ENCODE measurements at places on chromosomes 6 and 20.
A peak's percentile ranks its signal among the peaks of the same experiment; 100 is the strongest.

DNA sequence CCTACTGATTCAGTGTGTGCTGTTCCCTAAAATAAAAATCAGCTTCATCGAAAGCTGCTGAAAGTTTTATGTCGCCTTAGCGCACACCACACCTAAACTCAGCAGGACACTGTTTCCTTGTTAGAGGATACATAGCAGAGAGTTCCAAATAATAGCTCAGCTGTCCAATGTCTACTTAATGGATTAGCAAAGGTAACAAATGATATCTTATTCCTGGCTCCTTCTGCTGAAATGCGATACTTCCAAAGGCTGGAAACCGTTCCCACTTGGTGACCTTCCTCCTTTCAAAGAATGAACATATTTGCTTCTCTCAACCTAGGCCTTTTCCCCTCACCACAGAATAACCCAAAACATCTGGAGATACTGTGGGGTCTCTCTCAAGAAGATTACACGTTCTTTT, 189.5 kb upstream of the GMDS start:
- DNase-seq = no peak

GRCh38 chr6:11007715-11008608, 36.1 kb downstream of the ELOVL2 start:
- no peak for DNase-seq

GRCh38 chr20:57404006-57404405, 12.8 kb downstream of the RBM38 start:
- DNase-seq = no peak

DNA sequence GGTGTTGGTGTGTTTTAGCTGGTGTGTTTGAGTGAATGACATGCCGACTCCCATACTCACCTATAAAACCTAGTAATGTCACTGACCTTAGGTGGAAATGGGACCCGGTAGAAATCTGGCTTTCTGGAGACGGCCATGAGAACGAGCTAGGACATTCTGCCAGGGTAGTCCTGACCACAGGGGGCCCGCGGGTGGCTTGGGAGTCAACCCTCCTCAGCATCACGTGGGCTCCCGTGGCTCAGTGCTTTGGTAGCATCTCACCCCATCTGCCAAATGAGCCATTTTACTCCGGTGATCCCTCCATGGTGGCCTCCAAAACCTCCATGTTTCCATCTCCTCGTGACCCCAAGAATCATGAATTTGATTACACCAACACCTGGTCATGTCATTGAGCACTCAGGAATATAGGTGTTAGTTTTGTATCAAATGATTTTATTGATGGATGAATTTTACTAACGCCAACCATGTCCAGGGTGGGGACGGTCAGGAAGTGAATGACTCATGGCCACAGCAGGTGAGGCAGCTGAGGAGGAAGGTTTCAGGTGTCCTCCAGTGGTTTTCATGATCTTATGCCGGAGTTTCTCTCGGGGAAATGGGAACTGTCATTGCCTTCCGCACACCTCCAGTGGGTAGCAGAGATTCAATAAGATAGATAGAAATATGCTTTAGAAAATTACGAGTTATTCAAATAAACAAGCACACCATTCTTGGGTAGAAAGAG, 195.0 kb downstream of the SYNDIG1 start:
- DNase-seq = no peak

DNA sequence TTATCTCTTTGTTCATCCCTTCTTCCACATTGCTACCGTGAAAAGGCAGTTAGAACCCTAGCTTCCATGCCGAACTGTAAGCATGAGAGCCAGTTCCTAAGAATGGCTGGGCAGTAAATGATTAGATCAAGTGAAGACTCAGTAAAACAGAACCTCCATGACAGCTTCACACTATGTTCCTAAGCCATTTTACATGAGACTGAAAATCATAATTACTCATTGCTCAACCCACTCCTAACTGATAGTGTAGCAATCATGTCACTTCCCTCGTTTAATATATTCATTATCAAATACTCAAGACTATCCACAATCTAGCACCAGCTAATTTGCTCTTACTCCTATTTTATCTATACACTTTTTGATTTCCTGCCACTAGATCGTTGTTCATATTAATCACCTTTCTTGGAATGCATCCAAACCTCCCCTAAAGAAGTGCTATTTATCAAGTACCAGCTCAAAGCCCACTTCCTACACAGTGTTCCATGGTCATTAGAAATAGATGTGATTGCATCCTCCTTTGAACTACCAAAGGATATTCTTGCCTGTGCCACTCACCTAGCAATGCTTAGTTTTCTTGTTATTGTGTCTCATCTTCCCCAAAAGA, 6.0 kb downstream of the TMEM30A start:
- DNase-seq = no peak

DNA sequence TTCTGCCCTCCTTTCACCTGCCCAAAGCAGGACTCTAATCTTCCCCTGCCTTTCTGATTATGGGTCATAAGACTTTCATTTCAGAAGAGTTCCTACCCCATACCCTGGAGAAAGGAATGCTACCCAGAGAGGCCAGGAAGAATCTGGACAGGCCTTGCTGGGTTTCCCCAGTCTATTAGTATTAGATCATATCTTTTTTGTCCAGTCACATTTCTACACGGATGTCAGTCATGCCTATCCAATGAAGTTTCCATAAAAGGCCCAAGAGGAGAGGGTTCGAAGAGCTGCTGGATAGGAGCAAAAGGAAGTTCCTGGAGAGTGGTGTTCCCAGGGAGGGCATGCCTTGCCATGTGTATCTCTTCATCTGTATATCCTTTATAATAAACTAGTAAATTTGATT, 3.2 kb downstream of the POLH start:
- DNase-seq = no peak

DNA sequence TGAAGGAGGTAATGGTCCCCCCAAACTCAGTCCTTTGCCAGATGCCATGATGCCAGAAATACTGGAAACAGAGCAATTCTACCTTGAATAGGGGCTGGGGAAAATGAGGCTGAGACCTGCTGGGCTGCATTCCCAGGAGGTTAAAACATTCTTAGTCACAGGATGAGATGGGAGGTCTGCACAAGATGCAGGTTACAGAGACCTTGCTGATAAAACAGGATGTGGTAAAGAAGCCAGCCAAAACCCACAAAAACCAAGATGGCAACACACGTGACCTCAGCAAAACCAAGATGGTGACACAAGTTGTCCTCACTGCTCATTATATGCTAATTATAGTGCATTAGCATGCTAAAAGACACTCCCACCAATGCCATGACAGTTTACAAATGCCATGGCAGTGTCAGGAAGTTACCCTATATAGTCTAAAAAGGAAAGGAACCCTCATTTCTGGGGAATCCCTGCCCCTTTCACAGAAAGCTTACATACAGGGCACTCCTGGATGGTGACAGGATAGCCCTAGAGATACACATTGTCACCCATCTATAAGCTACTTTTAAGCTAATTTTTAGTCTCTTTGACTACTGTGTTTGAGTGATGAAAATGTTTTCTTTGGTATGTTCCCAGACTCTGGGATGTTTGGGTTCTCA, 979.7 kb downstream of the TBC1D32 start:
- no peak for DNase-seq

DNA sequence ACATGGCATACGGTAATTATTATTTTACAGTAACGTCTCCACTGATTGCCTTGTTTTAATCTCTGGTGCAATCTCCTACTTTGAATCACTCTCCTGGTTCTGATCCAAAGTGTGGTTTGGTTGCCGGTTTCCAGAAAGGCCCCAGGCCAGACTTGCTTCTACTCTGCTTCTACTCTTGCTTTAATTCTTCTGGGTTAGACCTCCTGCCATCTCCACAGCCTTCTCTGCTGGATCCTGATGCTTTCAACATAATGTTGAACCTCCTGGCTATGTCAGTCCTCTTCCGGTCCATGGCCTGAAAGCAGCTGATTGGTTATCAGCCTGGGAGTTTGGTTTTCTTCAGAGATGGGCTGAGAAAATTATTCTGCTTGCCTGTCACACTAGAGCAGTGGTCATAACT, 266.5 kb upstream of the RIMS1 start:
- DNase-seq = no peak

- peak; percentile 51 for DNase-seq
Measured at GRCh38 chr6:12012558-12013306, 620 bp downstream of the HIVEP1 start.

DNA sequence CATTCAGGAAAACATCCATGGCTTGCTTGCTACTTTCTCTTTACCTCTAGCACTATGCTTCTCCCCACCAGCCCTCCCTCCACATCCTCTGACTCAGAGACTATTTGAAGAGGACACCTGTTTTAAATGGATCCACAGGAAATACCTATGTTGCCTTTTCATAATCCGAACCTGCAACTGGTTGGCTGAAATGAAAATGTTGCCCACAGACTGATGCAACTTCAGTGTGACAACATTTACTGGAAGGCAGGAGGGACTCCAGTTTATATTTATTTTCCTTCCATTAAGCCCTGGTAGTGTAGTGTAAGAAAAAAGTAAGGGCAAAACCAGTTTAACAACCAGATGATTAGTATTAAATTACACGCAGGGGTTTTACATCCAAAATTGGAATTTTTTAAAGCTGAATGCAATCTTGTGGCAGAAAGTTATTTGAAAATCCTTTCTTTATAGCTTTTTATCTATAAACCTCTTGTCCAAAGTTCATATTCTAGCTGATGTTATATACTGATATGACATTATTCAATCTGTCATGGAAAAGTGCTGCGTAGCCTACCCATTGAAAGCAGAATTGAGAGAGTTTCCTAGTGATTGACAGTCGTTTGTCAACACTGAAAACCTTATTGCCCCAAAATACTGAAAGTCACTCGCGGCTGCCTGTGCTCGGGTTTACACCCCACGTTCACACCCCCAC, 881 bp upstream of the AIG1 start:
- DNase-seq = peak; percentile 51

GRCh38 chr20:63641146-63641791, 12.0 kb downstream of the STMN3 start:
- no peak for DNase-seq

DNA sequence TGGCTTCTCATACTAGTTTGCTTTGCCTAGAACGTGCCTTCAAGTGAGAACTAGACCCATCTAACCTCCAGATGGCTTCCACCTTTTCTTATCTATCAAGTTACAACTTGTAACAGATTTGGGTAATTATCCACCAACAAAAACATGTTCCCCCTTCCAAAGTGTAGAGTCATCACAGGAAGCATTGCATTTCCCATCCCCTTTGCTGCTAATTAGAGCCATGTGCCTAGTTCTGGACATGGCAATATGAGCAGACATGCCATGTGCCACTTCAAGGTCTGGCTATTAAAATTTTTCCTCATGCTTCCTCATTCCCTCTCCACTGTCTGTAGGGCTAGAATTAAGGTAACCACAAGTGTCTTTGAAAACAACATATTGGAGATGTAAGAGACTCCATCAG, 814.4 kb downstream of the TENT5A start:
- DNase-seq = no peak

- DNase-seq = peak; percentile 35
Measured at GRCh38 chr20:37276494-37277252, 12.8 kb upstream of the MANBAL start.

GRCh38 chr20:51460569-51461265, 81.8 kb downstream of the NFATC2 start:
- DNase-seq = no peak

- DNase-seq = no peak
Measured at GRCh38 chr20:62191781-62192559, 9.1 kb downstream of the MTG2 start.

GRCh38 chr20:50527068-50527605, 17.0 kb downstream of the PTPN1 start:
- DNase-seq = no peak

DNA sequence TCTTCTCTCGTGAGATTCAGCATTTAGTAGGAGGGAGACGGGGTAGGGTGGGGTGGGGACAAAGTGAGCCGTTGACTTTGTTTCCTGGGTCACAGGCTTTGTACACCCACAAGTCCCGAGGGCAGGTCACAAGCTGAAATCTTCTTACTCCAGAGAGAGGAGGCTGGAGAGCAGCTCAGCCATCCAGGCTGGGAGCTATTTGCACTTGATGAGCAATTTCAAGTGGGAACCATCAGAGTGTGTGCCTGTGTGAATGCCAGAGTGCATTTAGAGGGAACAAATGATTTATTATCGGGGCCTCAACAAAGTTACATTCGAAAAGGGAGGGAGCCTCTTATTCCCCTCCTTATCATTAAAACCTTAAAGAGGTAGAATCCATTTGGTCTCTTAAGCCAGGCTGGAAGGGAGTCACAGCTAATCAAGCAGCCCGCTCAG, 155.7 kb upstream of the JARID2 start:
- DNase-seq = no peak

GRCh38 chr6:125858427-125859320, 67.9 kb downstream of the NCOA7 start:
- DNase-seq = peak; percentile 18

GRCh38 chr6:166997768-166998255, 1.4 kb upstream of the CEP43 start:
- no peak for DNase-seq

- DNase-seq = no peak
Measured at GRCh38 chr6:36897609-36898008, 11.9 kb downstream of the C6orf89 start.

GRCh38 chr6:167995731-167996151, 1.7 kb upstream of the KIF25 start:
- no peak for DNase-seq

GRCh38 chr6:13431861-13432465, 55.4 kb downstream of the GFOD1 start:
- DNase-seq = no peak

DNA sequence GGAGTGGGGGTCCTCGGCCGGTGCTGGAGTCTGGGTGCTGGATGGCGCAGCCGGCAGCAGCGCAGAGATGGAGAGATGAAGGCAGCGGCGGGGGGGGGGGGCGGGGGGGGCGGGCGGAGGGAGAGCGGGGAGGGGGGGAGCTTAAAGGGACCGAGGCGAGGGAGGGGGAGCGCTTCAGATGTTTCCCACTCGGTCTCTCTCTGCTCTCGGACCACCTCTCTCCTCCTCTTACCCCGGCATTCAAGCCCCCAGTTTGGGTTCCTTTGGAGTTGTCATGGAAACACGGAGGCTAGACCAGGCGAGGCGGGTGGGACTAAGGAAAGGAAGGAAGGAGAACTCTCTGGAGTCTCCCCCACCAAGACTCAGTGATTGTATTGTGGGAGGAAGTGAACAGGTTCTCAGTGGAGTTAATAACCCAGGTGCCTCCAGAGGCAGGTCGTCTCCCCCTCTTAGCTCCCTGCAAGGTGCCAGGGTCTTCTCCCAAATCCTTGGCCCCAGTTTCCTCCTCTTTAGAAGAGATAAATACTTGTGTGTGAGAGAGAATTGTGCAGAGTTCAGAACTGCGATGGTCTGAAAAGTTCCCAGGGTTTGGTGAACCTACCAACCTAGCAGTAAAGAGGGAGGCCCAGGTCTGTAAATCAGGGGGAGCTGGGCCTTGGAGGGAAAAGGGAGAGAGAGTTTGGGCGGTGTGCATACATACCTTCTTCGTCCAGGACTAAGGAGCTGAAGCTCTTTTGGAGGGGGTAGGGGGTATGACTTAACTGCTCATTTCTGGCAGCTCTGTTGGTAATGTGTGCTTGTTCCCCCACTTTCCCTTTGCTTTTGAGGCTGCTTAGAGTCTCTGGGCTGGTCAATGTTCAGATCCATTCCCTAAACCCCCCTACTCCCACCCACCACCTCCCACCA, at the start of gene PRRT1:
Gene PRRT1 (minus strand): TSS at position 77 of the 906 bp plus-strand sequence. CDS start 112 bp downstream, outside the sequence.
- no peak for DNase-seq

- no peak for DNase-seq
Measured at GRCh38 chr6:21352131-21352530, 241.4 kb upstream of the SOX4 start.

All from GM04503 (cell line).